ENCODE measurements at places on chromosomes 13 and 19.

GRCh38 chr19:17938092-17938845, 5.5 kb downstream of the CCDC124 start:
- no peak for DNase-seq

- DNase-seq = no peak
Measured at GRCh38 chr19:14562660-14563589, 8.9 kb downstream of the NDUFB7 start.

GRCh38 chr19:49387936-49388372, at the start of gene KASH5:
TSS of gene KASH5 (plus strand) at chr19:49388249. CDS start at chr19:49390884, 2,635 bp downstream.
- no peak for DNase-seq

- DNase-seq = no peak
Measured at GRCh38 chr13:44989941-44990340, 603 bp downstream of the GPALPP1 start.

GRCh38 chr13:38775085-38775484, 88.2 kb downstream of the FREM2 start:
- DNase-seq = no peak

DNA sequence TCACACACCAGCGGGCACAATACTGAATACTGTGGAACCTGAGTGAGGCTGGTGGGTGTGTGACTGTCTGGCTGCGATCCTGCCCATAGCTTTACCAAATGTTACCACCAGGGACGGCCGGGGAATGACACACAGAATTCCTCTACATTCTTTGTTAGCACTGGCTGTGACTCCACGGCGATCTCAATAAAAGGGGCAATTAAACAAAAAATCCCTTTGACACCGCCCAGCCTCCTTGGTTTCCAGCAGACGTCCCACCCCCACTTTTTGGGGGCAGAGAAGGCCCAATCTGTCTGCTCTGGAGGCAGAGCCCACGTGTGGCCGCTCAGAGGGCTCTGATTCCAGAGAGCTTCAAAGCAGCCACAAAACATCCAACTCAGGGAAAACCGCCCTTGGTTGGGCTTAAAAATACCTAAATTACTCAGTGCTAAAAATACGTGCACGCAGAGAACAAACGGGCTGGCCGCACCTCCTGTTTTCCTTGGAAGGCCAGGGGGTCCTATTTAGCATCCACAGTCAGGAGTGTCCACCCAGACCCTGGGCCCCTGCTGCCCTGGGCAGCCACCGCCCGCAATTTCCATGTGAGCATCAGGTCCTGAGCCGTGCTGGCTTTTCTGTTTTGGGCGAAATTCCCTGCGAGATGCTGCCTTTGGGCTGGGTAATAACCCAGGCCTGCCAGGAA, 47.8 kb downstream of the GADD45B start:
- no peak for DNase-seq

- DNase-seq = no peak
Measured at GRCh38 chr13:74533226-74533625, 399.0 kb upstream of the KLF12 start.

DNA sequence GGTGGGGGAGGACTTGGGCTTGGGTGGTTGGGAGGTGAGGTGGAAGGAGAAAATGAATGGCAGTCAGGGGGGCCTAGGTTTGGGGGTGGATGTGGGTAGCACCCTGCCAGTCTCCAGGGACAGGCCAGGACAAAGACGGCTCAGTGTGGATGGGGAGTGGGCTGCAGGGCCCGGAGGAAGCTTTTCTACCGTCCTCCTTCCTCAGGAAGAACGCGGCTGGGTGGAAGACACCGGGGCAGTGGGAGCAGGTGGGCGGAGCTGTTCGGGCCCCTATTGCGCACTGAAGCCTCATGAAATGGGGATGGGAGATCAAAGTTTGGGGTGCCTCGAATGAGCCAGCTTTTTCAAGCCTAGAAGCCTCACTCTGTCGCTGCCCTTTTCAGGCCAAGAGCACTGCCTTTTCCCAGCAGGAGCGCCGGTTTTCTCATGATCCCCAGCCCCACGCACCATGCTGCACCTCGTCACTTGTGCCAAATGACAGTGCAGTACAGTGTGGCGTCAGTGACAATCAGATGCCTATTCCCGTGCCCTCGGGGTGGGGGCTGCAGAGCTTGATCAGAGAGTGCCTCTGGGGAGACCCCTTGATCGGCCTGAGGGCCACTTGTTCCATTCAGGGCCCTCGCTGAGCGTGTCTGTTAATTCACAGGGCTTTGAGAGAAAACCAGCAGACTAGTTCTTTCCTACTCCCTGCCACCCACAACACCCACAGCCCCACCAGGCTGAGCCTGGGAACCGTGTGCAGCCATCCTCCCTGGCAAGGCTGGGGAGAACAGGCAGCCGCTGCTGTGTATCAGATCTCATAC, 1.5 kb downstream of the CALM3 start:
- DNase-seq = peak; percentile 86

DNA sequence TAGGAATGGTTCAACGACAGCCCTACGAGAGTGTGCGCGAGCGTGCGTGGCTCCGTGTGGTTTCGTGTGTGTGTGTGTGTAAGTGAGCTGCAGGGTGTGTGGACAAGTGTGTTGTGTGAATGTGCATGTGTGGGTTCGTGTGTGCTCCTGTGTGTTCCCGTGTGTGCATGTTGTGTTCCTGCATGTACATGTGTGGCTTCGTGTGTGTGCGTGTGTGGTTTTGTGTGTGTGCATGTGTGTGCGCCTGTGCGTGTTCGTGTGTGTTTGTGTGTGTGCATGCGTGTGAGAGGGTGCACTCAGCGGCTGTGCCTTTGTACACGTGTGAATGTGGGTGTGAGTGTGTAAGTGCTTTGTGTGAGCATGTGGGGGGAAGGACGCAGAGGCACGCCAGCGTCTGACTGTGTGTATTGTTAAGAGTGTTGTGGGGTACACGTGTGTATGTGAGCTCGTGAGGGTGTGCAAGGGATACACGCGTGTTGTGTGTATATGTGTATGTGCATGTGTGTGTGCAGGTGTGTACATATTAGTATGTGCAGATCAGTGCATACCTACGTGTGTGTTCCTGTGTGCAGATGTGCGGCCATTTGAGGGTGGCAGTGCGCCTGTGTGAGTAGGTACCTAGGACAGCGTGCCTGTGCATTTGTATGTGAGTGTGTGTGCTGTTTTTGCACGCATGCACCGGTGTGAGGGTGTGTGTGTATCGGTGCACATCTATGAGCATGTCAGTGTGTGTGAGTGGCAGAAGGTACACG, 24.3 kb upstream of the ONECUT3 start:
- DNase-seq = no peak

DNA sequence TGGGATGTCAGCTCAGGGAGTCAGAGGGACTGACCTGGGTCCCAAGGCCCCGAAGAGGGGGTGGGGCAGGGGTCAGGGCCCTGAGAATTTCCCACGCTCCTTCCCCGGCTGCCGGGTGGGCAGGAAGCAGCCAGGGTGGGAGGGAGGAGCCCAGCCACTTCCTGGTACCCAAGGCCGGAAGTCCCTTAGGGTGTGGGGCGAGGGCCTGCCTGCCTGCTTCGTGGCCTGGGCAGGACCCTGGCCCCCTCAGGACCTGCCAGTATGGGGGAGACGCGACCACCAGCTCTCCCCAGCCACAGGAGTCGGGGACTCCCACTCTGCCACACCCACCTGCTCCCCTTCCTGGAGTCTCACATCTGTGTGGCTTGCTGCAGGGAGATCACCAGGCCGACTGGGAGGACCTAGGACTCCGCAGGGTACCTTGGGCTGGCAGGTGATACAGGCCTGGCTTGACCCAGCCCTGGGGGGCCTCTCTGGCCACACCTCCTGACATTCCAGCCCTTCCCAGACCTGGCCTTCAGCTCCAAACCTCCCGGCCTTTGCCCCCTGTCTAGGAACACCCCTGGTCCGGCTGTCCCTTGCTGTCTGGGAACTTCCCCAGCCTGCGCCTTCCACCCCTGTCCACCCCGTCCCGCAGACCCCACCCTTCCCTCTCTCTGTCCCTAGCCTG, 9.8 kb upstream of the CIRBP start:
- no peak for DNase-seq

DNA sequence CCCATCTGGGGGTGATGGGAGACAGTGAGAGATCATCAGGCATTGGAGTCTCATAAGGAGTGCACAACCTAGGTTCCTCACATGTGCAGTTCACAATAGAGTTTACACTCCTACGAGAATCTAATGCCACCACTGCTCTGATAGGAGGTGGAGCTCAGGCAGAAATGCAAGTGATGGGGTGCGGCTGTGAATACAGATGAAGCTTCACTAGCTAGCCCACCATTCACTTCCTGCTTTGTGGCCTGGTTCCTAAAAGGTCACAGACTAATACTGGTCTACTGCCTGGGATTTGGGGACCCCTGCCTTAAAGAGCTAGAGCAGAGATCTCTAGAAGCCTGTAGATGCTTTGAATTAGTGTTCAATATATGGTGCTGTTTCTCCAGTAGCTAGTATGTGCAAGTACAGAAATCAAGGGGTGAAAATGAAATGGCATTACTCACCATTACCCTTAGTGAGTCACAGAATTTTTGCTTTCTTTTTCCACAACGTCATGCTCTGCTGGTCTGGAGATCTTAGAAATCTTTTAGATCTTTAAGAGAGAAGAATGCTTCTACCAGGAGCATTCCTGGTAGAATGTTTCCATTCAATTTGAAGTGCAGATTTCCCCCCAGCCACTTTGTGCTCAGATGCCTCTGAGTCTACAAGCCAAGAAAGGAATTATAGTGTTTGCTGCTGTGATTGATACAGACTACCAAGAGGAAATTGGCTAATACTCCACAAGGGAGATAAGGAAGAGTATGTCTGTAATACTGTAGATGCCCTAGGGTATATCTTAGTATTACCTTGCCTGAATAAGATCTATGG, 2301.2 kb downstream of the PCDH9 start:
- DNase-seq = no peak

DNA sequence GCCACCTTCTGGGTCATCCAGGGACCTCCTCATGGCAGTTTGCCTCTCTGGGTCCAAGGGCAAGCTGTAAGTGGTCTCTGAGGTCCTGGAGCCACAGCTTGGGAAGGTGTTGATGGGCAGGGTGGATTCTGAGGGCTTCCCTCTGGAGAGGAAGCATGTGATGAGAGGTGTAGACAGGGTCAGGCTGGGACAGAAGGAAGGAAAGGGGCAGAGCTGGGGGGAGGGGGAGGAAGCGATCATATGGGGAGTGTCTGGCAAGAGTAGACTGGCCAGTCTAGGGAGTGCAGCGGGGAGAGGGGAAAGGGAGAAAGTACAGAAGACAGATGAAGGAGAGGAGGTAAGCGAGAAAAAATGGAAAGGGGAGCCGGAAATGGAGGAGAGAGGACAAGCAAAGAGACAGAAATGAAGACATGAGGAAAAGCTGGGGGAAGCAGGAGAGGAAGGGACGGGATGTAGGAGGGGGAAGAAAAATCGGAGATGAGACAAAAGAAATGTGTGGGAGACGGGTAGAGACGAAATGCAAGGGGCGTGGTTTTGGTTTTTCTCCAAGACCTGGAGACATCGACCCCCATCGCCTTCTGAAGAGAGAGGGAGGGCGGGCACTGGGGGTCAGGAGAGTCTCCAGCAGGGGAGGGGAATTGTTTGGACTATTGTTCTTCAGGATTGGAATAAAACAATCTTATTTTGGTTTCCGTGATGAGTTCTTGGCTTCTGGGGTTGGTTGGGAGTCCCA, 26.6 kb downstream of the ZSWIM9 start:
- no peak for DNase-seq

DNA sequence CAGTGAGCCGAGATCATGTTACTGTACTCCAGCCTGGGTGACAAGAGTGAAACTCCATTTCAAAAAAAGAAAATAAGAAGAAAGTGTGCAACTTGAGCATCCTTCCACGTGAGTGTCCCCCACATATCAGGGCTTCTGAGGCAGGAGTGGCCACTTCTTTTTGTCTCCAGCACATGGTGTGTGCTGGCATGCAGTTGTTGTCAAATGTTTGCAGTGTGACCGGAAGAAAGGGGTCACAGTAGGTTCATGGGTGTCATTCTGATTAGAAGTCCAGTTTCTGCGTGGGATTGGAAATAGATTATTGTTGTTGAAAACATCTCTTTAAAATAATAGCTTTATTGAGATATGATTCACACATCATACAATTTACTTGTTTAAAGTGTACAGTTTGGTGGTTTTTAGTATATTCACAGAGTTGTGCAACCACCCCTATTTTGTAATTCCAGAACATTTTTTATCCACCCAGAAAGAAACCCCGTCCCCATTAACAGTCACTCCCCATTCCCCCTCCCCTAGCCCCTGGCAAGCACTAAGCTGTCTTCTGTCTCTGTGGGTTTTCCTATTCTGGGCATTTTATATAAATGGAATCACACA, 2.2 kb downstream of the CRTC1 start:
- no peak for DNase-seq

GRCh38 chr13:112183532-112184090, 116.7 kb downstream of the SOX1 start:
- no peak for DNase-seq

GRCh38 chr19:29564574-29565005, 38.8 kb downstream of the VSTM2B start:
- DNase-seq = no peak

DNA sequence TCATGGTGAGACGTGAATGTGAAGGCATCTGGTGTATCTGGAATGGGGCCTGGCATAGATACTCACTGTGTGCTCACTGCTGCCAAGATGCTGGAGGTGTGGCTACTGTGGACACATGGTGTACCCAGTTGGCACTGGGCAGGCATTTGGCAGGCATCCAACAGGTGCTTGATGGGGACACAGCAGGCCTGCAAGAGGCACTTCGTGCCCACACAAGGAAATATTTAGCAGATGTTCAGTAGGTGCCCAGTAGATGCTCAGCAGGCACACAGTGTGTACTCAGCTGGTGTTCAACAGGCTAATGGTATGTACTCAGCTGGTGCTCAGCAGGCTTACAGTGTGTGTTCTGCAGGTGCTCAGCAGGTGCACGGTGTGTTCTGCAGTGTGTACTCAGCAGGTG, 14.2 kb downstream of the CRTC1 start:
- no peak for DNase-seq

GRCh38 chr13:26540334-26540733, 17.1 kb upstream of the WASF3 start:
- DNase-seq = no peak

- DNase-seq = no peak
Measured at GRCh38 chr13:32267836-32268439, 47.2 kb downstream of the ZAR1L start.

GRCh38 chr19:13808856-13809255, 13.6 kb downstream of the ZSWIM4 start:
- no peak for DNase-seq

- DNase-seq = no peak
Measured at GRCh38 chr13:73497430-73497829, 438.6 kb downstream of the KLF5 start.

GRCh38 chr19:2043961-2044708, 6.9 kb downstream of the MKNK2 start:
- DNase-seq = peak; percentile 88

GRCh38 chr19:54100561-54100960, at the start of gene OSCAR:
TSS of gene OSCAR (minus strand) at chr19:54100803. CDS start at chr19:54100792, 11 bp downstream.
- DNase-seq = no peak

DNA sequence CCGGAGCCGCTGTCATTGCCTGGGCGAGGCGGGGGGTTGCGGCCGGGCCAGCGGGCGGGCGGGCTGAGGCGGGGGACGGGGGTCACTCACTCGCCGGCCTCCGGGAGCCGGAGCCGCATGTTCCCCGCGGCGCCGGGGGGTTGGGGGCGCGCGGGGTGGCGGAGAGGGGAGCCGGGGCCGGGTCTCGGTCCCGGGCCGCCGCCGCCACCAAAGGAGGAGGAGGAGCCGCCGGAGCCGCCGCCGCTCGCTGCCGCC, 149 bp downstream of the MED26 start:
- DNase-seq = no peak

- no peak for DNase-seq
Measured at GRCh38 chr19:28235606-28236125, 977.3 kb downstream of the UQCRFS1 start.

All from vagina (tissue), 2 donors.